NCI-H2107 (cell line): ENCODE measurements at places on chromosomes 12 and 14.

DNA sequence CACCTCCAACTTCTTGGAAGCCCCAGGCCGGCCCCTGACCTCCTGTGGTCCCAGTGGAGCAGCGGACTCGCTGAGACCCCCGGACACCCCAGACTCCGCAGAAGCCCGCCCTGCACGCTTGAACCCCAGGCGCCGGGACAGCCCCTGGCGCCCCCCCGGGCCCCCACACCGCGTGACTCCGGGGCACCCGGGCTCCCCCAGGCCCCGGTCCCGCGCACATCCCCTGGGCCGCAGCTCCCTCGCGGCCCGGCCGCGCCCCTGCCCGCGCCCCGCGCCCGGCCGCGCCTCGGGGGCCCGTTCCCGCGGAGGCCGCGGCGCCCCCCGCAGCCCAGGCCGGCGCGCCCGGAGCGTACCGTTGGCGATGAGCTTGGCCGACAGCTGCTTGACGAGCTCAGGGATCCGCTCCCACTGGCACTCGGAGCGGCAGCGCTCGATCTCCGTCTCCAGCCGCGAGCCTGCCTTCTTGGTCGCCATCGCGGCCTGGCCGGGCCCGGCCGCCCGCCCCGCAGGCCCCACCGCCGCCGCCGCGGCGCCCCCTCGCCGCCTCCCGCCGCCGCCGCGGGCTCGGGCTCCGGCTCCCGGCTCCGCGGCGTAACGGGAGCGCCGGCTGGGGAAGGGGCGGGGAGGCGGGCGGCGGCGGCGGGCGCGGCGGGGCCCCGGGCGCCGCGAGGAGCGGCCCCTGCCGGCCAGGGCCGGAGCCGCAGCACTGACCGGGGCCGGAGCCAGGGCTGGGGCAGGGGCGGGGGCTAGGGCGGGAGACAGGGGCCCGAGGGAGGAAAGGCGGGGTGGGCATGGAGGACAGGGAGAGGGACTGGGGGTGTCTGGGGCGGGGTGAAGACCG is at the start of gene TTC7B:
Gene TTC7B (minus strand): TSS at position 609 of the 841 bp plus-strand sequence. CDS start 135 bp downstream, at position 474.
- no peak for DNase-seq

DNA sequence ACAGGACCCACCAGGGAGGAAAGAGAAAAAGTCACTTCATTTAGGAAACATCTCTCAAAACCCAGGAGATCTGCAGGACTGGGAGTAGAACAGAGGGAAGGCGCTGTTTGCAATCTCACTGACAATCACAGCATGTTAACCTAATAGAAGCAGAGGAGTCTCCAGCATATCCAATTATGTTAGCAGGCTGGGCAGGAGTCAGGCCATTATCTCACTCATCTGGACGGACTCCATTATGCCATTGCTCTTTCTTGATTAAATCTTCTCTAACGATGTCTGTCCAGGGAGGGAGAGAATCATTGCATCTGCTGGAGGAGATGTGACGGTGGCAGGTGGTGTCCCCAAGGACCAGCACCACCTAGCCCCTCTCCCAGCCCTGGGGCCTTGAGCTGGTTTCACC is 203.8 kb upstream of the SFSWAP start:
- DNase-seq = no peak

GRCh38 chr14:24127673-24128072 is 2.8 kb upstream of the FITM1 start:
- DNase-seq = no peak

GRCh38 chr12:67354322-67354721 is 85.2 kb downstream of the CAND1 start:
- DNase-seq = no peak

DNA sequence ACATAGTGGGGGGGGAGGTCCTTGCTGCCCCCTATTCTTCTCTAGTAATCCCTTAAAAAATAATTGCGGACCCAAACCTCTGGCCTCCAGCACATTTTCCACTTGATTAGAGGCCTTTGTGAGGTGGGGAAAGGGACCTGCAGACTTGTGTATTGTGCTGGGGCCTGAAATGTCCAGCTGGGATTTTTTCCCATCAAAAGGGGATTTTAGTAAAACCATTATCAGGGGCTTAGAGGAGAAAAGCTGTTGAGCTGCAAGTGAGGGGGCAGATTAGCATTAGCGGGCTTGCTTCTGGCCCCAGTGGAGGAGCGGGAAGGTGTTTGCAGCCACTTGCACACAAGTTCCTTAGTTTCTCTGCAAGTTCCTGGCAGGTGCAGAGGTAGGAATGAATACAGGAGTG is 13.9 kb downstream of the FBXL14 start:
- DNase-seq = no peak
